ENCODE measurements at places on chromosomes 7 and 10.

GRCh38 chr10:2456834-2457233, 610.5 kb upstream of the PFKP start:
- DNase-seq: no peak

DNA sequence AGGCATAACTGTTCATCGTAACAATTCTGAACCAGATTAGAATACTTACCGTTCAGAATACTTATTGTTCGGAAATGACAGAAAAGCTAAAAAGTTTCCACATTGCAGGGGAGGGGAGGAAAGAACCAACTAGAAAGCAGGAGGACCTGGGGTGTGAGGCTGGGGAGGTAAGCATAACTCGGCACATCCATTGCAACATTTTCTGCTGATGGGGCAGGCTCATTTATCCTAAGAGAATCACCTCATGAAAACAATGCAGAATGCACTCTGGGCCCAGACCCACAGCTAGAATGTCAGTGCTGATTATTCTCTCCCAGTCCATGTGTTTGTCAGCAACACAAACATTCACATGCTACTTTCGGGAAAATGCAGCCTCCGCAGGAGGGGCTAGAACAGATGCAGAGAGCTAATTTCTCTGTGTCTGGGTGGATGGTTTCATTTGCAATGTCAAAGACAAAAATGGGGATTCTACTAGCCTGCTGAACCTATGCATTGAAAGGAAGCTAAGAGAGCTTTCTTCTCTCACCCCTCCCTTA, 9.6 kb downstream of the DNMBP start:
- no peak for DNase-seq

DNA sequence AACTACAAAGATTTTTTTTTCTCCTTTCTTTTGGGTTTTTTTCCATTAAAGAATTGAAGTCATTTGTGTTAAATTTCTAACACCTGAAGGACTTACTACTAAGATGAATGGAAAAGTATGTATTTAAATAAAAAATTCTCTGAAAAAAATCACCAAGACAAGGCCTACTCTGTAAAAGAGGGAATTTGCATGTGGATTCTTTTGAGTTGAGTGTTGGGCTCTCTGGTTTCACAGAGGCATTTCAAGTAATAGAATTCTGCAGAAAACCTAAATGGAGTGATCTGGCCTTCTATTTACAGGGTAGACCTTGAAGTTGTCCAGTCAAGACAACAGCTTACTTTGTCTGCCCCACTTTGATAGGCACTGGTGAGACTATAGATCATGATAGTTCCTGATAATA, 4.1 kb downstream of the LRRC17 start:
- DNase-seq: no peak

DNA sequence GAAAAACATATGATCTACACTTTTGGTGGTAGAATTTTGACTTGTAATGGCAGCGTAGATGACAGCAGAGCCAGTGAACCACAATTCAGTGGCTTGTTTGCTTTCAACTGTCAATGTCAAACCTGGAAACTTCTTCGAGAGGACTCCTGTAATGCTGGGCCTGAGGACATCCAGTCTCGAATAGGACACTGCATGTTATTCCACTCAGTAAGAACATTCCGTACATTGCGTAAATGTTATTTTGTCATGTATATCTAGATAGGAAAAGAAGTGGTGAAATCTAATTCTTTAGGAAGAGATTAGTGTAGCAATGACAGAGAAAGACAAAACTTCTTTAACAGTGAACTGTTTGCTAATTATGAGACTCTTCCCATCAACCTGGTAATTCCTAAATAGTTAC, 112.9 kb downstream of the PODXL start:
- DNase-seq: no peak

GRCh38 chr7:121961089-121961867, 88.3 kb downstream of the PTPRZ1 start:
- DNase-seq: peak; percentile 40

- no peak for DNase-seq
Measured at GRCh38 chr7:92557249-92557648, 28.7 kb downstream of the RBM48 start.

DNA sequence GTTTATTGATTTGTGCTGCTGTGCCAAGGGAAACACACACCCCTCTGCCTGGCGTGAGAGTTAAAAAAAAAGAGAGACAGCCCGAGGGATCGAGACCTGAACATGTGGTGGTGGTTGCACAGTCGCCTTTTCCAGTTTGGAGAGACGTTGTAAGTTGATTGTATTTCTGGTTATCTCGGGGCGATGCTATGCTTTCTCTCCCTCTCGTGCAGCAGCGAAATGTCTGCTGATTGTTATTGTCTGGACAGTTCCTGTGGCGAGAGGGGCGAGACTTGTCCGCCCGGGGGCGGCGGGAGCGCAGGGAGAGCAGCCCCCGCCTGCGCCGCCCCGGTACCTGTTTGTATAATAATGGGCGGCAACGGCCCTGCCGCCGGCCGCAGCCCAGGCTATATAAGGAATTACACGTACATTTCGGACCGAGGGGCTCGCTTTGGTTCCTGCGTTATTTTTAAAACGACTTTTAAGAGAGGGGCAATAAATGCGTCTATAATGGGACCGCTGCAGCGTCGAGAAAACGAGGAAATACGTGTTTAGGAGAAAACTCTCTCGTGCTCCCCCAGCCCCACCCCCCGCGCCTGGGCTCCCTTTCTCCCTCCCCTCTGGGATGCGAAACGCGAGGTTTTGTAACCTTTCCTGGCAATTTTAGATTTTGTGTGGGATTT, 1.7 kb downstream of the ZEB1 start:
- peak; percentile 61 for DNase-seq

DNA sequence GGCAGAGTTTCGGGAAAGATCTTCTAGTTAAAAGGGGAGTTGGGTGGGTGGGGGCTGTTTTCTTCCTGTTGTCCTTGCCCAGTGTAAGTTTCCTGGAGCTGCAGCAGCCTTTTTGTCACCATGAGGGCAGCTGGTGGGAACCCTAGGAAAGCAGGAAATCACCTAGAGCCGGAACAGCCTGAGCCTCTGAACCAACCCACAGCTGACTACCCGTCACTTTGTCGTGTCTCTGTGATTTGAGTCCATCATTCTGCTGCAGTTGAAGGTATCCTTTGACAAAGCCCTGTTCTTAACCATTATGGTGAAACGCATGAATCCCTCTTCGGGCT, 1.2 kb upstream of the C10orf143 start:
- DNase-seq: no peak

GRCh38 chr7:130926001-130926691, 192.1 kb upstream of the KLF14 start:
- no peak for DNase-seq

GRCh38 chr10:33876584-33877400, 542.3 kb upstream of the NRP1 start:
- no peak for DNase-seq

GRCh38 chr10:17094844-17095243, 34.8 kb downstream of the CUBN start:
- no peak for DNase-seq

- DNase-seq: no peak
Measured at GRCh38 chr7:101218236-101219125, 516 bp downstream of the ZNHIT1 start.

DNA sequence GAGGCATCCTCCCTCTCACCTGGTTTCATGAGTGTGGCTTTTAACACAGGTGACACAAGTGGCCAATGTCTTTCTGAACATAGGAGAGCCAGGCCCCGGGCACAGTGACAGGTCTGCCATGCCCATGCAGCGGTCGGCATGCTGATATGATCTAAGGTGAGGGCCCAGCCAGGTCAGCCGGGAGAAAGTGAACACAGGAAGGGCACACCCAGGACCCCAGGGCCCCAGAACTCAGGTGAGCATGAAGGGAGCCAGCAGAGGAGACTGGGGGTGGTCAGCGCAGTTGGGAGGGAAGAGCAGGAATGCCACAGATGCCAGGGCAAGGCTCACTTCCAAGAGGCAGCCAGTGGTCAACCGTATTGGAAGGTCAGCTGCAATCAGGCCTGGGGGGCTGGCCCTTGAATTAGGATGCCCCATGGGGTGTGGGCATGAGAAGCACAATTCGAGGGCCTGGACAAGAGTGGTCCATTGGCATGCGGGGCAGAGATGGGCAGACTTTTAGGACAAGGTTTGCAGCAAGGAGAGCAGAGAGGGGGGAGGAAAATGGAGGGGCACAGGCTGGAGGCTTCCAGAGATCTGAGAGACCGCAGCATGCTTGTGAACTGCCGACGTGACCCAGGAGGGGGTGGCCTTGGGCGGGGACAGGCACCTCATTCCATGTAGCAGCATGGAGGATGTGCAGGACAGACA, 3.9 kb upstream of the INPP5A start:
- DNase-seq: peak; percentile 73

GRCh38 chr10:47186941-47187340, 113.1 kb upstream of the GDF10 start:
- DNase-seq: no peak

DNA sequence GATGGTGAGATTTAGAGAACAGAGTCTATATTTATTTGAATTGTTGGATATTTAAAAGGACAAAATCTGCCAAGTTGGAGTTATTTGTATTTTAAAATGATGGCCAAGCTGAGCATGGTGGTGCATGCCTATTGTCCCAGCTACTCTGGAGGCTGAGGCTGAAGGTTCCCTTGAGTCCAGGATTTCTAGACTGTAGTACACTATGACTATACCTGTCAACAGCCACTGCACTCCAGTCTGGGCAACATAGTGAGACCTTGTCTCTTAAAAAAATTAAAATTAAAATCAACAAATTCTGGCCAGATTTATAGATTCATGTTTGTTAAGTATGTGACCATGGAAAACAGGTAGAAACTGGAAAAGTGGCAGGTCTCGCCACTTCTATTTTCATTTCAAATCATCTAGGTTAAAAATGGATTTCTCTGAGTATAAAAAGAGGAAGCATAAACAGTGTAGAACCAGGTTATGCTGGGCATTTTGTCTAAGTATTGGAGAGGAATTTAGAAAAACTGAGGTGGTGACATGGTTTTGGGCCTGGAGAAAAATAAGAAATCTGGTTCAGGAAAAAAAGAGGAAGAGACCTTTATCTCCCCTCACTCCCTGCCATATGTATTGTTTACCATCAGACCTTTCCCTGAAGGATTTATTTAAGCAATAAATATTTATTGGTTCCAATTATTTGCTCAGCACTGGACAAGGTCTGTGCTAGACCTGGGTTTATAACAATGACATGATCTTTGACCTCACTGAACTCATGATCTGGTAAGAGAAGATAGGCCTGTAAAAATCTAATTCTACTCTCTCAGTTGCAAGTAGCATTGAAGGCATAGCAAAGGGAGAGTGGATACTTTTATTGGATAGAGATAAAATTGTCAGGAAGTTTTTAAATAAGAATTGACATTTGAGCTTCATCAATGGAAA, 134.2 kb downstream of the TSPAN12 start:
- DNase-seq: no peak

- DNase-seq: no peak
Measured at GRCh38 chr10:13787015-13787421, 200.3 kb downstream of the PRPF18 start.

GRCh38 chr10:24618401-24618800, 105.3 kb downstream of the ARHGAP21 start:
- no peak for DNase-seq

- no peak for DNase-seq
Measured at GRCh38 chr10:111836064-111836463, 347.5 kb downstream of the GPAM start.

- DNase-seq: no peak
Measured at GRCh38 chr7:111140091-111140865, 49.4 kb downstream of the LRRN3 start.

DNA sequence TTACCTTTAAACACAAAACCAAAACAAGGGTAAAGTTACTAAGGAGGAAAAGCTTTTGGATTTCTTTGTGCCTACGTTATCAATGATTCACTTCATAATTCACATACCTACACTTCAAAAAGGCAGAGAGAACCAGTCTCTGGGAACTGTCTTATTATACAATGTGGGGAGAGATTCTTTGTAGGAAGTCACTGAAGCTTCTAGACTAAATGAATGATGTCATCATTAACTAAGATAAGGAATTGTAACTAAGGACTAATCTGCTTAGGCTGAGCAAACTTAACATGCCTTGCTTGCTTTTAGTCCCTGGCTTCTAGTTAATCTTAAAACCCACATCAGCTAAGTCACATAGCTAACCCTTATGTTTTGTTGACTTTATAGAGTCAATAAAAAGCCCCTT, 771.2 kb downstream of the NXPH1 start:
- DNase-seq: no peak

DNA sequence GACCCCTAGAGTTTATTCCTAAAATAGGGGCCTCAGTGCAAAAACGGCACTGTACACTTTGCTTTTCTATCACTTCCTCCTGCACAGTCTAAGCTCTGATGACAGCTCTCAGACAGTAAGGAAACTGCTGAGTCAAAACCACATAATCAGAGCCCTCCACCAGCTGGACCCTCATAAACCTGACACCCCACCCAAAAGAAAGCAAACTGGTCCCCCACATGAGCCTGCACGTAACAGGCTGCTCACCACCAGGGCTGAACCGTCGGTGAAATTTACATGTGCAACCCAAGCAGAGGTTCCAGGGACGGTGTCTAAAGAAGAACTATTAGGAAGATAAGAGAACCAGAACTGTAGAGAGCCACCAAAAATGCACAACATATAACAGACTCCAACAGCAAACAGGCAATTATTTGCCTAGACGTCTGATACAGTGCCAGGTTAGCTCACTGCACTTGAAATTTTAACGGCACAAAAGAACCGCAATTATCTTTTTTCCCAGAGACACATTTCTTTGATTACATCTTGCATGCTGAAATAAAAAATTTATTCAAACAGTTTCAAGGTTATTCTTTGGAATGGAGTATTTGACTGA, 19.6 kb downstream of the SGMS1 start:
- DNase-seq: no peak

DNA sequence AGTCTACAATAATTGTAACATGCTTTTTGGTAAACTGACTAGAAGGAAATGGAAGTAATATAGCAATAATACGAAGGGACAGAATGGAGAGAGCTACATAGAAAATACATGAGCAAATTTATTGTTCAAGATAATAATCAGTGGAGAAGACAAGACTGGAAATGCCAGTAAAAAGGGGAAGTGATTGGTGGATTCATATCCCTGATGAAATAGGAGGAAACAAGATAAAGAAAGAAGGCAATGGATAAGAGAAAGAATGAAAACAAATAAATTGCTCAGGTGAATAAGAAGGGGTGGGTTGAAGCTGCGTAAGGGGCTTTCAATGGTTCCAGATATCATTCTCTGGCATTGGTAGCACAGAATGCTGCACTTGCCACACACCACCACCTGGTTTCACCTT, 135.9 kb downstream of the LRRN3 start:
- no peak for DNase-seq

GRCh38 chr7:149171892-149172533, 23.3 kb upstream of the ZNF282 start:
- DNase-seq: peak; percentile 72
